ENCODE measurements at places on chromosomes 11 and 22. TPM values are rescaled to one million over a fixed set of nuclear protein-coding genes. Genes with fewer than 3 reads are reported as not detected.

DNA sequence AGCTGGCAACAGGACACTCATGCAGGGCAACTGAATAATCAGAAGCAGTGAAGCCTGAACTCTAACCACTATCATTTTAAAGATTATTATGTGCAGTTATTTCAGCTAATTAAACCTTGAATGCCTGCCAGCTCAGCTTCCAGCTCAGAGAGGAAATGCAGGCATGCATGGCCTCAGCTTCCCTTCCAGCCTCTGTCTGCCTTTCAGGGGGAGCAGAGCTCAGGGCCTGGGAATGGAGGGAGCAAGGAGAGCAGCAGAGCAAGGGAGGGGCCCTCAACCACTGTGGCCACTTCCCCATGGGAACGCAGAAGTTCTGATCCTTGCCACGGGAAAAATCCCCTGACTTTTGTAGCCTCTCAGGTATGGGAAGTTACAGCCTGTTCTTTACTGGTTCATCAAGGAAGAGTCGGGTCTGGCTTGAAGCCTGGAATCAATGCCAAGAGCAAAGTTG, 32.5 kb upstream of the APLNR start:
- no peak for DNase-seq

- DNase-seq = peak; percentile 38
Observed at GRCh38 chr22:35555483-35555890, 14.9 kb downstream of the RASD2 start.

Gene SLC25A18
- 0.55 TPM for total RNA-seq

DNA sequence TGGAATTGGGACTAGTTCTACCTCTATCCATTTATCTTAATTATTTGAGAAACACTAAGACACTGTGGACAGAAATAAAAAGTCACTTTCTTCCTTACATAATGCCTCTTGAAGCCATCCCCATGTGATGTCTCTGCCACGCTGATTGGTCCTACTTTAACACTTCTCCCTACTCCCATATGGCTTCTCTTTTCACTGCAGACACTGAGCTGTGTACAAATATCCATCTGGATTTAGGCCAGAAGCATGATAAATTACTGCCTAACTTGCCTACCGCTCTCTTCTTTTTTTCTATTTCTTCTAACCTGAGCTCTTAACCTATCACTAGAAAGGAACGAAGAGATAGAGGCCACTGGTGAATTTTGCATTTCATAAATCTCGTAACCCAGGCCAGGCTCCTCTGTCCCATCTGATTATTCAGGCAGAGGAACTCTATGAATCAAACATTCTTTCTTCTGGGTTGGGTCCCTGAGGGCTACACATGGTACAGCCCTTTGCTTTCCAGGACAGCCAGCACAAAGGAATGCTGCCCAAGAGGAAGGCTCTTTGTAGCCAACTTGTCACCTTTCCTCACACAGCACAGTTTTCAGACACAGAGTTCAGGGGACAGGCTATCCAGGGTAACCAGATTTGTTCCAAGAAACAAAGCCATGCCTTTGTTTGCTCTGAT, 878.5 kb upstream of the LRRC4C start:
- DNase-seq = no peak

Gene TTC36
- total RNA-seq = 0.84 TPM

- no peak for DNase-seq
Observed at GRCh38 chr11:61526956-61527731, 18.6 kb downstream of the LRRC10B start.

DNA sequence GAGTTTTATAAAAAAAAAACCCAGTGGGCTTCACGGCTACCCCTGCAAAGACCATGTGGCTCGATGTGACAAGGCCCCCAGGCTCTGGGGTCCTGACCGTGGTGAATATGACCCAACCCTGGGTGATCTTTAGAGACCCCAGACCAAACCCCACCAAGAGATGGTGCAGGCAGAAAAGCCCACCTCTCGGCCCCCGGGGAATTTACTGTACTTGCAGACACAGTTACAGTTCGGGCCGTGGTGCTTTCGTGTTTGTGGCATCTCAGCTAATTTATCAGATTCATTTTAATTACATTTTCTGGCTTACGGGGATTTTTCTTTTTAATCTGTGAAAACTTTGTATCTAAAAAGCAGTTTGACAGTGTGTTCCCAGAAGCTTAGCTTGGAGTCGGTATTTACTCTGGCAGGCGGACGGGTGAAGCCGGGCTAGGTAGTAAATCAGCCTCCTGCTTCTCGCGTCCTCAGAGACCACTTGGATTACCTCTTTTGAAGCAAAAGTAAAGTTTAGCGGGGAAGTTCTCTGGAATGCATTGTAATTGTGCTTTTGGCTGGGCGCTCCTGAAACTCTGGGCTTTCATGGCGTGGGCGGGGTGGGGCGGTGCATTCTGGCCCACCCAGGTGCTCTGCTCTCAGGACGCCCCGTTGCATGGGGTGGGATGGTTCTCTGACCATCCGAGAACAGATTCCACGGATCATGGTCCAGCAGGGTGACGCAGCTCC, 25.3 kb downstream of the ANO1 start:
- DNase-seq = no peak

DNA sequence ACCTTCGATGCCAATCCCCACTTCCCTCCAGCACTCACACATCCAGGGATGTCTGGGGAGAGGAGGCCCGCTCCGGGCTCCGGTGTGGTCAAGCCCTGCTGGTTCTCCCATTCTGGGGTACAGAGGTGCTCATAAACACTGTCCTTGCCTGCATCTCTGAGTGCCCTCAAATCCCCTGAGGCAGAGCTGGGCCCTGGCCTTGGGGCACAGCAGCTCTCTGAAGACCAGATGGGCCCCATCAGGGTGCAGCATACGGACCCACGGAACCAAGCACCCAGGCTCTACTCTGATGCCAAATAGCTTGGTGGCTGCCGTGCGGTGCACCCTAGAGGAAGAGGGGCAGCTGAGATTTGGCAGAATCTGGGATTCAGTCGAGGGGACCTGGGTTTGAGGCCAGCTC, 35.7 kb upstream of the NNMT start:
- no peak for DNase-seq

GRCh38 chr22:36870250-36870649, 9.4 kb downstream of the NCF4 start:
- DNase-seq = no peak

DNA sequence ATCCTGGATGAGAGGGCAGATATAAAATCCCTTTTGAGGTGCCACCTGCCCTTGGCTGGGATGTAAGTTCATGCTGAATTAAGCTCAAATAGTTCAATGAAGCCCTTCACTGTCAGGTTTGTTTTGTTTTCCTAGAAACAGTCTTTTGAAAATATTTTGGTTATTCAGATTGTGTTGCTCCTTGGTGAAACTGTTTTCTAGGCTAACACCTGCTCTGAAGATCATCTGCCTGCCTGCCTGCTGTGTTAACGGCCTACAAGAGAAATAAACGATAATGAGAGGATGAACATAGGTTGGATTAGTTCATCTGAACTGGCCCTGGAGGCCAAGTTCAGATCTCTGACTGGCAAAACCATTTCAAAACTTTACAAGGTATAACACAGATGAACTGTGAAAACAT, 67.4 kb downstream of the ZBTB44 start:
- DNase-seq = no peak

- DNase-seq = no peak
Observed at GRCh38 chr11:28296426-28296825, 188.2 kb downstream of the METTL15 start.

DNA sequence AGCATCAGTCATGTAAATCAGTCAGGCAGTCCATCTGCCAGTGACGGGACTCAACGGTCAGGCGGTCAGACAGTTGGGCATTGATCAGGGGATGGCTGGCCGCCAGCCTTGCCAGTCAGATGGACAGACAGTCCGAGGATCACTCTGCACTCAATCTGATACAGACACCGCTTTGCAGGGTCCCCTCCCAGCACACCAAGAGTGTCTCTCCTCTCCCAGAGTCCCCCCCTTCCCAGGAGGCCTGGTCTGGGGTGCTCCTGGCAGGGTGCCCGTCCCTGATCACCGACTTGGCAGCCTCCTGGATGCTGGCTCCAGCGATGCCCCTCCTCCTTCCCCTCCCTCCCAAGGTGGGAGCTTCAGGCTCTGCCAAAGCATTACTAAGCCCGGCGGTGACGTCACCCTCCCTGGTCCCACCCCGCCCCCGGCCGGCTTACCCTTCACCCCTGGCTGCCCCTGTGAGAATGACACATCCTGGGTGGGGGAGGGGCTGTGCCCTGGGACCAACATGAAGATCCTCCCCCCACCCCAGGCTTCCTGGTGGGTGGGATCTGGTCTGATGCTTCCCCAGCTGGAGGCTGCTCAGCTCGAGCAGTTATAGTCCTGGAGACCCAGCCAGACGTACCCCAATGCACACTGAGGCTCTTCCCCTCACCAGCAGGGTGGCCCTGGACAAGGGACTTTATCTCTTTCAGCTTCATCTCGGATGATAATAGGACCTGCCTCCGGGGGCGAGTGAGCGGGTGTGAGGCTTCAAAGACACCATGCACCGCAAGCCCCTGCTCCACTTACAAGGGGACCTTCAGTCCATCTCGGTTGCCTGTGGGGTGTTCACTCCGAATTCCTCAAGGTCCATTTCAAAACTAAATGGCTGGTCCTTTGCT, 69.2 kb downstream of the CD82 start:
- peak; percentile 69 for DNase-seq

- DNase-seq = peak; percentile 12
Observed at GRCh38 chr11:131099746-131100145, 183.5 kb upstream of the SNX19 start.

- DNase-seq = no peak
Observed at GRCh38 chr11:32065865-32066629, 24.8 kb upstream of the RCN1 start.

Gene NAALADL1
- total RNA-seq = not detected

Gene HSPB2
- not detected for total RNA-seq

GRCh38 chr11:2741377-2742131, 41.8 kb upstream of the KCNQ1OT1 start:
- DNase-seq = peak; percentile 62

Gene IRAG1
- total RNA-seq = 3.7 TPM

GRCh38 chr11:18280438-18281045, 14.5 kb downstream of the SAA1 start:
- no peak for DNase-seq

GRCh38 chr11:91244912-91245311, 979.7 kb upstream of the FAT3 start:
- no peak for DNase-seq

Gene BANF1
- total RNA-seq = 180 TPM

Gene MEI1
- 0.19 TPM for total RNA-seq

DNA sequence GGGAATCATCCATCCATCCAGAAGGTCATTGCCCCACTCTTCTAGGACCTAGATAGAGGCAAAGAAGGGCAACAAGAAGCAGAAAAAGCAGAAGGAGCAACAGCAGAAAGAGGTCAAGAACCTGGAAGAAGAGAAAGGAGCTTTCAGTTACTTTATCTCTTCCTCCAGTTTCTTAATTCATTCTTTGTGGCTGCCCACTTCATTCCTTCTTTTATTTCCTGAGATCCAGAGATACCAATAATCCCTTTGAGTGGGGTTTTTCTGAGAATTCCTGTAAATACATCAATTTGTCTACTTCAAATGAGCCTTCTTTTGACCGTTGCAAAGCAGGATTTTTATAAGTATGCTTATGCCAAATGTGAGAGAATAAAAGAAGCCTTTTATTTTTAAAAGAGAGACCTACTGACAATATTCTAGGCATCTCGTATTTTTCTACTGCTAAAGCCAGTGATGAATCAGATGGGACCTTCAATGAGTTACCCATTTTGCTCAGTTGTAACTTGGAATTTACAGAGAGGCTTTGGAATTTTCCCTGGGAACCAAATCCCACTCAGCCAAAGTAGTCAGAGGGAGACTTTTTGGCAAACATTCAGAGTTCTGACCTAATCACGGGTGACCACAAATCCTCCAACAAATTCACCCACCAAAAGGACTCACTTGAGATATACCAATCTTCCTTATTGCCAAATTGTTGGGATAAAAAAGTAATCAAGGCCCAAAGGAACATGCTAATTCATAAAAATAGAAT, 54.9 kb downstream of the ZC3H12C start:
- DNase-seq = peak; percentile 94

DNA sequence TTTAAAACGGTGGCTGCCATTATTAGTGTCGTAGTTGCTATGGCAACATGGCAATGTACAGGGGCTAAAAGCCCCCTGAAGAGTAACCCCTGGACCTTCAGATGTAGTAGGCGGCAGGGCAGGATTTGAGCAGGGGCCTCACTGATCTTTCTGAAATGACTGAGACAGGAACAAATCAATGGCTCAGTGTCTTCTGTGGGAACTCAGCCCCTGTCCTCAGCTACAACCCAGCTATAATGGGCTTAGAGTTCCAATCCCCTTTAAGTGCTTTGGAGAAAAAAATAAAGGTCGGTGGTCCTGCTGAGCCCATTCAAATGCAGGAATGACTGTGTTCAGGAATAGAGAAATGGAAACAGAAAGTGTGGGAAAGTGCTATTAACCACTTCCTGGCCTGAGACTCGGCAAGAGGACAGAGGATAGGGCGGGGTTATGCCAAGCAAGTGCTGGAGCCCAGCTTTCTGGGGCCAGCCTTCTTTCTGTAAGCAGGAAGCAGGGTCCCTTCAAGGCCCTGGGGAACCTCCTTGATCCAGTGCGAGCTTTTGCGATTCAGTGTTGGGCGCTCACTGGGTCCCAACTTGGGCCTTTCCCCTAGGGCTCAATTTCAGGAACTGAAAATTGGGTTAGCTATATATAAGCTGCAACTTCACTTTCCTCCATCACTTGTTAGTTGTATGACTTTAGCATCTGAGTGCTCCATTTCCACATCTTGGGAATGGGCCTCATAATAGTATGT, 6.1 kb upstream of the CD82 start:
- no peak for DNase-seq

Gene ACRV1
- not detected for total RNA-seq

DNA sequence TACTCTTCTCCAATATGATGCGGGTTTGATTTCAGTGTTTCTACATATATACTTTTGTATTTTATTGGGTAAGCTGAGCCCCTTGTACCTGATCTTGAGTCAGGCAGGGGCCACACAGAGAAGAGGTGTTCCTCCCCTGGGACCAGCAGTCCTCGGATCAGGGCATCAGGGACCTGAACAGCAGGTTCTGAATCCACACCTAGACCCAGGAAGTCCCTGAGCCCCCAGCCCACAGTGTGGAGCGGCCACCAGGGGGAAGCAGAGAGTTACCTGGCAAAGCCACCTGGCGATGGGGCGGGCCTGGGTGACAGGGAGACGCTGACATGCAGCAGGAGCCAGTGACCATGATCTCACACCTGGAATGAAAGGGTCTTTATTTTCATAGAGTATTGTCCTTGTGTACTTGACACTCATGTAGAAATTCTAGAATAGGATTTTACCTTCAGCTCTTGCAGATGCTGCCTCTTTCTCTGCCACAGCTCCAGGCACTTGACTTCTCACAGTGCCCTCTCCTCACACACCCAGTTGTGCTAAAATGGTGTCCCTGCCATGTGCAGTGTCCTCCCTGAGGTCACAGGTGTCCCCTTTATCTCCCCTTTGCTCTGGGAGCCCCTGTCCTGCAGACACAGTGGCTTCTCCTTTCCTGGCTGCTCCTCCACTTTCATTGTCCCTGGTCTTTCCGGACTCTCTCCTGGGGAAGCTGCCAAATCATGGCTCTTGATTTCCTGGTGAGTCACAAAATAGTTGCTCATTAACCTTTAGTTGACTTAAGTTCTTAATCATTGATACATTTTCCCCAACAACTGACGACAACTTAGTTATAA, 48.5 kb downstream of the GGTLC2 start:
- DNase-seq = peak; percentile 6

- peak; percentile 36 for DNase-seq
Observed at GRCh38 chr11:66768088-66768521, 39.1 kb upstream of the SPTBN2 start.

GRCh38 chr11:67571443-67571842, 12.2 kb upstream of the GSTP1 start:
- DNase-seq = no peak
